CD8-positive, alpha-beta T cell (primary cell): ENCODE measurements at places on chromosomes 13 and 19. TPM values are rescaled to one million over a fixed set of nuclear protein-coding genes. Genes with fewer than 3 reads are reported as not detected.

GRCh38 chr19:30739394-30739793, 367.2 kb downstream of the ZNF536 start:
- DNase-seq, result no peak

- DNase-seq, result peak; percentile 75
These were observed 29.1 kb downstream of the VAV1 start for GRCh38 chr19:6801485-6802086.

- DNase-seq, result no peak
These were observed 55.4 kb downstream of the DPF1 start for GRCh38 chr19:38168637-38169036.

- no peak for DNase-seq
These were observed 1373.6 kb upstream of the SPRY2 start for GRCh38 chr13:81714513-81714912.

- DNase-seq, result no peak
These were observed 189.4 kb downstream of the NBEA start for GRCh38 chr13:35131471-35131870.

DNA sequence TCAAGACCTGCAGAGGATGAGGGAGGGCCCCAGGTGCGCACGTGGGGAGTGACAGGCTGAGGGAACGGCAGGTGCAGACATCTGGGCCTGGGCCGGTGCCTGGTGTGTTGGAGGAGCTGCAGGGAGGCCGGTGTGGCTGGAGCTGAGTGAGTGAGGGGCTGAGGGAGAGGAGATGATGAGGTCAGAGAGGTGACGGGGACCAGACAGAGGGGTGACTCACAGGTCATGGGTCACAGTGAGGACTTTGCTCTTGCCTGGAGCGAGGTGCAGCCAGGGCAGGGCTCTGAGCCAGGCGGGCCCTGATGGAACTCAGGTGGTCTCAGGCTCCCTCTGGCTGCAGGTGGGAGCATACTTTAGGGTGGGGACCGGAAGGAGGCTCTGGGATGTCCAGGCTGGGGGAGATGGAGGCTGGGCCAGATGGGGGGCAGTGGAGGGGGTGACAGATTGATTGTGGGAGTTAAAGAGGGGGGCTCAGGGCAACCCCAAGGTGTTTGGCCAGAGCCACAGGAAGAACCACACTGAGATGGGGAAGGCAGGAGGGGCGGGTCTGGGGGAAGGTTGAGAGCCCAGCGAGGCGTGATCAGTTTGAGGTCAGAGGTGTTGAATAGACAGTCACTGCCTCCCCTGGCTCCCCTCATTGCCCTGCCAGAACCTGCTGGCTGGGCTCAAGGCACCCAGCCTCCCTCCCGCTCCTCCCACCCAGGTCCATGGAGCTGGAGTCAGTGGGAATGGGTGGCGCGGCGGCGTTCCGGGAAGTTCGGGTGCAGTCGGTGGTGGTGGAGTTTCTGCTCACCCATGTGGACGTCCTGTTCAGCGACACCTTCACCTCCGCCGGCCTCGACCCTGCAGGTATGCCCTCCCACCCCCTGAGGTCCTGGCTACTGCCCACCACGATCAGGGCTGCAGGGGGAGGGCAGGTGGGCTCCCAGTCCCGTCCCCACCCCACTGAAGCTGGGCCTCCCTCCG, 8.4 kb downstream of the ARHGAP33 start:
- DNase-seq, result no peak

Gene NLRP9
- total RNA-seq, result not detected
